ENCODE measurements at places on chromosomes 11 and 22.

DNA sequence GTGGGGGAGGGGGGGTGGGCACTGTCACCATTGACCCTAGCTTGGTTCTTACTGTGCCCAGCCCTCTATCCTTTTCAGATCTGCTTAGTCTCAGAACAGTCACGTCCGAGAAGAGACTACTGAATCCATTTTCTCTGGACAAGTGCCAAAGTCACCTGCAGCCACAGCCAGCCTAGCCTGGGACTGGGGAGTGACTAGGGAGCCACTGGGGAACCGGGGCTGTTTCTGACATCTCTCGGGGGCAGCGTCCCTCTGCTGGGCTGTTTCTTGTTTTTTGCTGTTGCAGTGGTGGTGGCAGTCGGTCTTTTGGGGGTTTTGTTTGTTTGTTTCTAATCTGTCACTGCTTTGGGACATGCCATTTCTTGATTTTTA is 8.7 kb downstream of the SLC37A2 start:
- no peak for DNase-seq

- DNase-seq, result no peak
Observed at GRCh38 chr11:117484156-117484555, 156.5 kb downstream of the CEP164 start.

DNA sequence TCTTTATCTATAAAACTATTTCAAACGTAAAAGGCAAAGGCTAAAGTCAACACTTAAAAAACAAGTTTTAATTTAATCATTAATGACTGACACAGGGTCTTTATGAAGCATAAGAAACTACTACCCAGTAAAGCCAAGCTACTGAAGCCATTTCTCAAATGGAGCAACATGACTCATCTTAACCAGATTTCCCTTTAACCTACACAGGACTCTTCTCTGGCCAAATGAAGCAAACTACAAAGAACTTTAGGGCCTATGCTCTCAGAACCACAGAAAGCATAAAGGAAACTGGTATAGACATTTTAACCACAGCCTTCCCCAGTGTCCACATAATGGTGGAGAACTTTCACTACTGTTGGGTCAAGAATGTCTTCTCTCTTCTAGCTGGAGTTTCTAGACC is 34.7 kb downstream of the ALG9 start:
- no peak for DNase-seq

DNA sequence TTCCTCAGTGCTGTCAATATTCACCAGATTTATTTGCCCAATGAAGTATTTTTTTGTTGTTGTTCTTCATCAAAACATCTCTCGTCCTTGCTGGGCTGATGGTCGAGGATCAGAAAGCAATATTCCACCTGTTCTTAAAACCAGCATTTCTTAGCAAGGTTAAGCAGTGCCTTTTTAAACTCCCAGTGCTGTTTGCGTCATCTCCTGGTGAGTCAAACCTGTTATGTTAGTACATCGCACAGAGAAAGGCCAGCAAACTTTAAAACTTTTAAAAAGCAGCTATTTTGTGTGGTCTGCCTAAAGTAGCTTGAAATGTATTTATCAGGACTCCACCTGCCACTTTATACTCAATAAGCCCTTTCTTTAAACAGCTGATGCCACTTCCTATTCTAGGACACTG is 802.0 kb downstream of the KCNA4 start:
- DNase-seq, result no peak

DNA sequence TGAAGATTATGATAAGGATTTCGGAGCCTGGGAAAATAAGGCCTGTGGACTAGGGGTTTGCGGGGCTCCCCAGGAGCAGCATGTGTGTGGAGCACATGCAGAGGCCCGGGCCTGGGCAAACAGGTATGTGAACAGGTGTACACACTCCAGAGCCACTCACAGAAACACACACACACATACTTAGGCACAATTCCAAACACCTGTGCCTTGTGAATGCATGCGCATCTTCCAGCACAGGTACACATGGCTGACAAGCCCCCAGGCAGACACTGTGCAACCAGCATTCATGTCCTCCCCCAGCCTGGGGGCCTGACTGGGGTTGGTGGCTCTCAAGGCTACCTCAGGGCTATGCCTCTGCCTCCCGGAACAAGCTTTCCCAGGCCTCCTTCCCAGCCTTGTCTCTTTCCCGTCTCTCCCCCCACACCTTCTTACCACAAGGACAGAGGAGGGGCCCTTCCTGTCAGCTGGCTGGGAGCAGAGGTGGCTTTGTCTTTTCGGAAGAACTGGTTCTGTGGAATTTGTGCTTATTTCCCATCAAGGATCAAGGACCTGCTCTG is 2.6 kb upstream of the P2RY6 start:
- no peak for DNase-seq

GRCh38 chr11:30107899-30108298 is 91.1 kb upstream of the KCNA4 start:
- no peak for DNase-seq

GRCh38 chr11:39780131-39780530 is 1679.3 kb downstream of the LRRC4C start:
- no peak for DNase-seq

DNA sequence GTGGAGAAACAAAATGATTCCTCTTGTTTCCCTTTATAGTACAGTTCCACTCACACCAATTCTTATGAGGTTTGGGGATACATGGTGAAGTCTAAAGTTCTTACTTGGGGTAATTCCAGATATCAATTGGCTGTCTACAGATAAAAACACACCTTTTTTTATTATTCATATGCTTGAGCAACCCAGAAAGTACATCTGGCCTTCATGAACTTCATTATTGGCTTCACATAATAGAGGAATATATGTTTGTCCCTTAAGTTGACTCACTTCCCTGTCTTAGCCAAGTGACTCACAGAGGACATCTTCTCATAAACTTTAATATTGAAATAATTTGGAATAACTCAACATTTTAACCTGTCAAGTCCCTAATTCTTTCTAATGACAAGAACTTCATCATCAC is 36.3 kb upstream of the SOX6 start:
- no peak for DNase-seq

GRCh38 chr11:132977241-132977640 is 555.1 kb downstream of the OPCML start:
- no peak for DNase-seq

- DNase-seq, result no peak
Observed at GRCh38 chr22:19455033-19455432, 7.5 kb upstream of the C22orf39 start.

- peak; percentile 6 for DNase-seq
Observed at GRCh38 chr22:44351685-44352377, 39.1 kb upstream of the SHISAL1 start.

- DNase-seq, result no peak
Observed at GRCh38 chr11:70352100-70352499, 46.2 kb upstream of the CTTN start.

Measured in pons (tissue), 1 donor.